ENCODE measurements at places on chromosomes 6 and 20.
A peak's percentile ranks its signal among the peaks of the same experiment; 100 is the strongest.

GRCh38 chr6:56076033-56076432 lies 171.3 kb downstream of the COL21A1 start:
- no peak for DNase-seq

- DNase-seq, result no peak
These were observed 156.9 kb downstream of the MAFB start for GRCh38 chr20:40532103-40532502.

- DNase-seq, result no peak
These were observed 59.4 kb upstream of the PTGIS start for GRCh38 chr20:49627329-49627761.

- no peak for DNase-seq
These were observed 71.8 kb upstream of the TIAM2 start for GRCh38 chr6:154923199-154923869.

- no peak for DNase-seq
These were observed 29.9 kb downstream of the FBXO30 start for GRCh38 chr6:145784683-145785082.

- peak; percentile 45 for DNase-seq
These were observed 57.8 kb upstream of the EDN1 start for GRCh38 chr6:12232339-12232738.

GRCh38 chr20:4181956-4182945 lies 166.9 kb upstream of the RNF24 start:
- no peak for DNase-seq

DNA sequence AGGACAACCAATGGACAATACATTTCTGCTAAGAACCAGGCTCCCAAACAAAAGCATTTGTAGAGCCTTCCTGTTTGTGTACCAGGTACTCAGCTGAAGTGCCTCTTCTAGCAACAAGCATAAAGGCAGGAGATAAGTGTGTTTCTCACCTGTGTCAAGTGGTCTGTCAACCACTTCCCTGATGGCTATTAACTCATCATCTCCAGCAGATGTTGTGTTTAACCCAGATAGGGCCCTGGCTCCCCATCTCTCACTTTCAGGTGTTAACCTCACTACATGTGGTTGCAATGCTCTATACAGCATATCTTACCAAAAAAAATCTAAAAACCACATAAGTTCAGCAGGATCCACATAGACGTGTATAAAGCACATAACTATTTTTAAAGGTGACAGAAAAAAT lies 9.6 kb upstream of the IL17A start:
- no peak for DNase-seq

DNA sequence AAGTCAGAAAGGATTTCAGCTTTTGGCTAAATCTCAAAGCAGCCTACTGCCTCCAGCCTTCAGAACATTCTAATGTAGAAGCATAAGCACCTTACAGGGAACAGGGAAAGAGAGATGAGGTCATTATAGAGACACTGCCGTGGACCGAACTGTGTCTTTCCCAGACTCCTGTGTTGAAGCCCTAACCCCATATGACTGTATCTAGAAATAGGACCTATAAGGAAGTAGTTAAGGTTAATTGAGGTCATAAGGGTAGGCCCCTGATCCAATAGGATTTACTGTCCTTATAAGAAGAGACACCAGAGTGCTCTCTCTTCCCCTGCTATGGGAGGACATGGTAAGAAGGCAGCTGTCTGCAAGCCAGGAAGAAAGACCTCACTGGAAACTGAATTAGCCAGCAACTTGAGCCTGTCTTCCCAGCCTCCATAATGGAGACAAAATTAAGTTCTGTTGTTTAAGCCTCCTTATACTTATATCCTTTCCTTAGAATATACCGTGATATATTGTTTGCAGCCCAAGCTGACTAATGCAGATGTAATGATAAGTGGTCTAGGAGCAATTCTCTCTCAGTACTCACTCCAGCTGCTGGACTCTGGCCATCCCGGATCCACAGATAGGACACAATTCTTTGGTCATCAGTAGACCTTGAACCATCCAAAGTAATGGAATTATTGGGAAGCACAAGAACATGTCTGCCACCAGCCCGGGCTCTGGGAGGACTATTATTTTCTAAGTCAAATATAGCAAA lies 71.4 kb downstream of the ALDH5A1 start:
- no peak for DNase-seq

DNA sequence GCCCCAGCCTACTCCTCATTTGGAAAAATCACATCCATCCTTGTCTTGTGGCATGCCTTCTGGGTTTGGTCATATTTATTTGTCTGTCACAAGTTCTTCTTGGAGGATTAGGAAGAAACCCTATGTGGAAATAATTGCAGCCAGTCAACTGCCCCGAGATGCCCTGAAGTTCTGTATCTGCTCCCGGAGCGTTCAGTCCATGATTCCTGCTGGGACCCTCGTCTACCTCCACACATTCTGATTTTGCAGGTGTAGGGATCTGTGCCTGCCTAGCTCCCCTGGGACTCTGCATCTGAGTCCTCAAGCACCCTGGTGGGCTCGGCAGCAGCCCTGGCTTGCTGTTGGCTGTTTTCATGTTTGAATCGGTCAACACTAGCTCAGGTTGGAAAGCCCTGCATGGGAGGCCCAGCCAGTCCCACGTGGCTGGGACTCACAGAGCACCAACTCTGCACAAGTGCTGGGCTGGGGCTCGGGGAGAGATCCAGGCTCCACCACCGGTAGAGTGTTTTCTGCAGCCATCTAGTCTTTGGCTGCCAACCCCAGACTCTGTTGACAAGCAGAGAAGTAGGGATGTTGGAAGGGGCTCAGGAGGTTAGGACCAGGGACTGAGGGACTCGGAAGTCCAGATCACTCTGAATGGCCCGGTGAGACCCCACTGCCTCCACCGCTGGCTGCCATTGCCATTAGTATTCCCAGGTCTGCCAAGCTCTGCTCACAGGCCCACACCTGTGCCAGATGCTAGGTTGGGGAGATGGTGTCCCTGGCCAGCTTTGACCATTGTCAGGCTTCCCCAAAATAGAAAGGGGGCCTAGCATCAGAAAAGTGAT lies 183.5 kb upstream of the CST7 start:
- no peak for DNase-seq

DNA sequence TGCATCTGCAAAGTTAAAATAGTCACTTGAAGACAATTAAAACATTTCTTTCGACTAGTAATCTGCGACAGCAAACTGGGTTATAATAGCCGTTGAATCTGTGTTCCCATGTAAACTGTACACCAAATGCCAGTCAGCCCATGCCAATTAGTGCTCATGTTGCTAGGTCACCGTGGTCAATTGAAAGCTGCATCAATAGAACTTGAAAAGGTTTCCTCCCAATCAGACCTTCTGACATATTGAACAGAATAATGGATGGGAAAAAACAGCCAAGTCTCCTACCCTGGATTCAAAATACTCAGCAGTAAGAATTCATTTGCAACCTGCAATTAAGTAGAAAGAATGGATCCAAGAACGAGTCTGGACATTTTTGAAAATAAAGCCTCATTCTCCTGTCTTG lies 11.2 kb downstream of the NKX2-4 start:
- no peak for DNase-seq

DNA sequence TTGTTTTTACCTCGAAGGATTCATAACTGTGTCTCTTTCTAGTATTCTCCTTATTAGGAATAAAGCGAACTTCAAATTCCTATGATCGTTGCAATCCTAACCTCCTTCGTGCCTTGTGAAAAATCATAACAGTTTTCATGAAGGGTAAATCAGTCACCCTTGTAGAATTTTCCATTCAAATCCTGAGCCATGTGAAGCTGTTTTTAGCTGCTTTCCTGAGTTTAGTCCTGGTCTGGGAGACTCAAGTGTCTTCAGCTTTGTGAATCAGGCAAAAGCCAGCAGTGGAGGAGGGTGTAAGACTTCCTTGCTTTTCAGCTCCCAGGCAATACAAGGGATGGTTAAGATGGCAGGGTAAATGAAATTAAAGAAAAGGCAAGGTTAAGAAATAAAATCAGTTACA lies 24.3 kb downstream of the GCNT2 start:
- no peak for DNase-seq

DNA sequence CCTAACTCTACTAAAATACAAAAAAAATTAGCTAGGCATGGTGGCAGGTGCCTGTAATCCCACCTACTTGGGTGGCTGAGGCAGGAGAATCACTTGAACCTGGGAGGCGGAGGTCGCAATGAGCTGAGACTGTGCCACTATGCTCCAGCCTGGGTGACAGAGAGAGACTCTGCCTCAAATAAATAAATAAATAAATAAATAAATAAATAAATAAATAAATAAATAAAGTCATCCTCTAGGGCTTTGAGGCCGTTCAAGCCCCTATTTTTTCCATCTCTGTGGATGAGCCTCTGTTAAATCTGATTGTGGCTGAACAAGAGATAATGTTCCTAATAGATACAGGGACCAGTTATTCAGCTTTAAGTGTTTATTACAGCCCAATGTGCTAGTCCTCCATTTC lies 31.8 kb upstream of the FAM110A start:
- DNase-seq, result no peak

DNA sequence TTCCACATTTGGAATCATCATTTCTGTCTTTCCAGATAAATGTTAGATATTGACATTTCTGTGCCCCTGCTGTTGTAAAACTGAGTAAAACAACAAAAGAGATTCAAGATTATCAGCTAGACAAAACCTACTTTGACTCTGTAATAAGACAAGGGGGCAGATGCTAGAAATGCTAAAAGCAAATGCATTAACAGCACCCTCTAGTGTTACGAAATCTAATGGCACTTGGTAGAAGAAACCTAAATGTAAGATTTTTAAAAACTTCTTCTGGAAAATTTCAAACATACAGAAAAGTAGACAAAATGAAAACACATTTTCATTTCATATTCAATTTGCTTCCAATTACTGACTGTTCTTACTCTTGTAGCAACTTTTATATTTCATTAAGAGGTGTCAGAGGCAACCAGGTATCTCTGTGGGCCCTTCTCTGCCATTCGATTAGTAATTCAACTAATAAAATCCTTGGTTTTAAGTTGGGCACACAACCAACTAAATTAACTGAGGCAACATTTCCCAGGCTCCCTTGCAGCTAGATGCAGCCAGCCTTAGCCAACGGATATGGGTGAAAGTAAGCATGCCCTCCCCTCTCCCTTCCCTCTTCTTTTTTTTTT lies 45.0 kb downstream of the SLC23A2 start:
- peak; percentile 69 for DNase-seq

GRCh38 chr20:11853359-11853758 lies 64.3 kb upstream of the BTBD3 start:
- DNase-seq, result no peak

DNA sequence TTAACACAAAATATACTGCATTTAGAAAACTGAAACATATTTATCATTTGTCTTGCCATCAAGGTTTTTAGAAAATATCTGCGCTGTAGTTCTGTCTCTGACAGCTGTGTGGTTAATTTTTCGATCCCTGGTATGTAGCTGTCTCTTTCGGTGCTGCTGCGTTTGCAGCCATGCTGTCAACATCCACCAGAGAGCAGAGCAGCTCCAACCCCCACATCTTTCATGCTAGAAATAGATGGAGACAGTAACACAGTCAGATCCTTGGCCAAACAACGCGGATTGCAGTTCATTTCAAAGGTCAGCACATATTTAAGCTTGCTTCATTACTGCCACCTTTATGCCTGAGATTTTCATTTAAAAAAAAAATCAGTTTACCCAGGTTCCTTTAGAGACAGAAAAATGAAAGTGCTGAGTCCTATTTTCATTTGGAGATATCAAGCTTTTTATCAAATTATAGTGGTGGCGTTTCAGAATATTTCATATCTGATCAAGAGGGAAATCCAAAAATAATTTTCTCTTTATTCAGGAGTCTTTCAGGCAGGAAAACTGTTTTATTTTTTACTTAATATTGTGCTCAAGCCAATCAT lies 157.7 kb upstream of the MMS22L start:
- peak; percentile 44 for DNase-seq

DNA sequence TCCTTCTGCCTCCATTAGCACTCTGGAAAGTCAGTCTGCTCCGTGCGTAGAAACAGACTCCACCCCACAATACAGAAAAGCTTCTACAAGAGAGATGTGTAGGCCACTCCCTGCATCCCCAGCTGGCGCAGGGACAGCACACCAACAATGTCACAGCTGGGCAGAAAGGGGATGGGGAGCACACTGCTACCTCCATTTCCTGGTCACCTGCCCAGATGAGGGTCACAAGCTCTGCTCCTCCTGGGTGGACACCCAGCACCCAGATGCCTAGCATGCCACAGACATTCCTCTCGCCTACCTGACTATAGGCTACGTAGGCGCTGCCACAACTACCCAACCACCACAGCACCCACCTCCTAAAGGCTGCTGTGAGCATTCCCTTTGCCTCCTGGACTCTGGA lies 12.2 kb downstream of the BEND3 start:
- no peak for DNase-seq

DNA sequence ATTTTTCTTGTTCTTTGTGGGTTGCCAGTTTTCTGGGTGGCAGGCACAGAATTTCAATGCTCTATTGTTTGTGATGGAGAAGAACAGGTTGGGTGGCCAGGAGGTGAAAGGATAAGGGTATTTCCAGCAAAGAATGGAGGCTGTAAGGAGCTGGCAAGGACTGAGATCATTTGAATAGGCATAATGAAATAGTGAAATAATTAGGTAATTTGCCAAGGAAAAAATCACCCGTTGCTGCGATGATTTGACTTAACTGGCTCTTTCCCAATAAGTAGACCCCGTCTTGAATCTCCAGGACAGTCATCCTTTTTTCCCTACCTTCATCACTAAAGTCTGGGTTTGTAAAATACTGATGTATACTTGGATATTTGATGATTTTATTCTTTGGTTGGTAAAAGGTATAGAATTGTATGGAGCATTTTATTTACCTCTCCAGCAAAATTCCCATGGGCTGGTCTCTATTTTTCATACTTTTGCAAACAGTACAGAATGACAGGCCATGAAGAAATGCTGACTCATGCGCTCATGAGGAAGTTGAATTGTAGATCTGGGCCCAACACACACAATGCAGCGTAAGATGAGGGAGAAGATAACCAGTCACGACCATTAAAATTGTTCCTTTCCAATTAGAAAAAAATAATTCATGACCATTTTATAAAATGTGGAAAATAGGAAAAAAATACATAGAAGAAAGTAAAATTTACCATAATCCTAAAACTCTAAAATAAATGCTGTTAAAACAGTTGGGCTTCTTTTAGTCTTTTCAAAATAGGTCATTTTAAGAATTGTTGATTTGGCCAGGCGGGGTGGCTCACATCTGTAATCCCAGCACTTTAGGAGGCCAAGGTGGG lies 2.4 kb upstream of the GCNT2 start:
- no peak for DNase-seq

DNA sequence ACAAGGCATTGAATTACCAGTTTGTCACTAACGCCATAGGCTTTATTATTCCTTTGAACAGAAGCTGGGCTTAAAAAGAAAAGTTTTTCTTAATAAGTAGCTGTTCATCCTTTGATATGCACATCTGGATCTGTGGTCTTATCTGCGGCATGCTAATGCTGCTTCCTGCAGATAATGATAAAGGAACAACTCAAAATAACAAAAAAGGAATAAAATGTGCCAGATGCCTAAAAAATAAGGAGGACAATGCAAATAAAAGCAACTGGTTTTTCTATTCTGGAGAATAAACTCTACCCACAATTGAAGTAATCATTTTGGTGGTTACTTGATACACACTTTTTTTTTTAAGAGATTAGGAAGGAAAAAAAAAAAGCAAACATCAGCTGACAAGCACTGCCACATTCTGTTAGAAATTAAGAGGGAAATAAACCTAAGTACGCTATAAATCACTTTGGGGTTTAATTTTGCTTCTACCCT lies 156.8 kb upstream of the SALL4 start:
- DNase-seq, result no peak

- DNase-seq, result no peak
These were observed 55.6 kb downstream of the ARMC2 start for GRCh38 chr6:108903796-108904195.

Measured in AG20443 (cell line).